ENCODE measurements at places on chromosomes 6 and 20. TPM values are rescaled to one million over a fixed set of nuclear protein-coding genes. Genes with fewer than 3 reads are reported as not detected.

The TAGAP gene
- not detected for total RNA-seq

The PLCB1 gene
- total RNA-seq = 13.7 TPM

The PROKR2 gene
- total RNA-seq = not detected

The RBPJL gene
- total RNA-seq = not detected

The CDSN gene
- not detected for total RNA-seq

The SASH1 gene
- 88.3 TPM for total RNA-seq

The SLPI gene
- not detected for total RNA-seq

The C6orf141 gene
- not detected for total RNA-seq

The ESR1 gene
- total RNA-seq = 0.03 TPM

The ZNF512B gene
- total RNA-seq = 25.9 TPM

The MCHR2 gene
- not detected for total RNA-seq

- H3K27ac ChIP-seq = no peak overlapping the region
- H3K36me3 ChIP-seq = no peaks in the 10 kb centered on the region
- H3K4me3 ChIP-seq = no peak overlapping the region
- peaks cover 3% of the 10 kb centered on the region for H3K4me1 ChIP-seq
These were observed 27.5 kb upstream of the PBOV1 start for GRCh38 chr6:138245751-138246150.

DNA sequence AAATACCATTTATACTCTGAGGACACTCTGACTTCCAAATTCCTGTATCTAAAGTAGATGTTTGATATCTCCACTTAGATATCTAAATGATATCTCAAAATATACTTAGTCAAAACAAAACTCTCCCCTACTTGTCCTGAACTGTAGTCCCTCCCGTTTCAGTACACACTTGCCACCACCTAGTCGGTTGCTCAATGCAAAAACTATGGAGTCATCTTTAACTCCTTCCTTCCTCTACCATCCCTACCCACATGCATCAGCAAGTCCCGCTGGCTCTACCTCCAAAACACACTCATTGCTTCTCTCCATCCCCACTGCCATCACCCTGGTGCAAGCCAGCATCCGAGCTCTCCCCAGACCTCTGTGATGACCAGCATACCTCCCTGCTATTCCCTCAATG lies 13.2 kb downstream of the STX7 start:
- H3K27ac ChIP-seq = no peak overlapping the region
- H3K4me1 ChIP-seq = peaks cover 40% of the 10 kb centered on the region
- DNase-seq = no peak
- peaks cover 31% of the 10 kb centered on the region for H3K36me3 ChIP-seq
- peaks cover under 1% of the 10 kb centered on the region for H3K27me3 ChIP-seq

DNA sequence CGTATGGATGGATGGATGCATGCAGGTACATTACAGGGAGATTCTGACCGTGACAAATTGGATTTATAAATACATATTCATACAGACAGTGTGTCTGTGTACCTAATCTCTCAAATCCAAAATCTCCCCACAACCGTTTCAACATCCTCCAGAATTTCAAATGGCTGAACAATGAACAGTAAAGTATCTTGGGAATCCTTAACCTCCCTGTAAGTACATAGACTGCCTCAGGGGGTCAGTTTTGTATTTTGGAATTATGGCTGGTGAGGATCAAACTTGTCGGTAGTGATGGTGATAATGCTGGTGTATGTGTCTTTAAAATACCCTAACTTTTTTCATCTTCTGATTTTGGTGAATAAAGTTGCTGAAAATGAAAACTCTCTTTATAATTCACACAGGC lies 246.2 kb downstream of the FOXC1 start:
- H3K4me1 ChIP-seq = peaks cover 7% of the 10 kb centered on the region
- H3K27me3 ChIP-seq = no peaks in the 10 kb centered on the region
- H3K4me3 ChIP-seq = no peak overlapping the region
- no peak overlapping the region for H3K27ac ChIP-seq
- H3K36me3 ChIP-seq = no peaks in the 10 kb centered on the region
- no peak for DNase-seq

DNA sequence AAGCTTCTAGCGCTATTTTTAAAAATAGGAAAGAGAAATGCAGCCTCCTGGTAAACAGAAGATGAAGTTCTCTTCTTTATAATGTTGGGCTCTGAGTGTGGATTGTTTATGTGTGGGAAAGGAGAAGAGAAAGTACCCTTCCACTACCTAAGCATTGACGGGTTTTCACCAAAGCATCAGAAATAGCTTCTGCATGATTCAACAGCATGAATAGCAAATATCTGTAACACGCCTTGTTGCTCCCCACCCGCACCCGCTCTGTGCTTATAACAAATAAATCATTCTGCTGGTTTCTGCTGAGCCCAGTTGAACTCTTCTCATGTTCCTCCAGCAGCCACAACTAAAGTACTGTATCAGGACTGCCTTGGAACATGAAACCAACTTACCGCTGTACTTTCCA lies 20.7 kb downstream of the TXLNB start:
- no peaks in the 10 kb centered on the region for H3K4me1 ChIP-seq
- H3K27me3 ChIP-seq = peaks cover 5% of the 10 kb centered on the region
- H3K27ac ChIP-seq = no peak overlapping the region
- no peak overlapping the region for H3K4me3 ChIP-seq
- no peak for DNase-seq

DNA sequence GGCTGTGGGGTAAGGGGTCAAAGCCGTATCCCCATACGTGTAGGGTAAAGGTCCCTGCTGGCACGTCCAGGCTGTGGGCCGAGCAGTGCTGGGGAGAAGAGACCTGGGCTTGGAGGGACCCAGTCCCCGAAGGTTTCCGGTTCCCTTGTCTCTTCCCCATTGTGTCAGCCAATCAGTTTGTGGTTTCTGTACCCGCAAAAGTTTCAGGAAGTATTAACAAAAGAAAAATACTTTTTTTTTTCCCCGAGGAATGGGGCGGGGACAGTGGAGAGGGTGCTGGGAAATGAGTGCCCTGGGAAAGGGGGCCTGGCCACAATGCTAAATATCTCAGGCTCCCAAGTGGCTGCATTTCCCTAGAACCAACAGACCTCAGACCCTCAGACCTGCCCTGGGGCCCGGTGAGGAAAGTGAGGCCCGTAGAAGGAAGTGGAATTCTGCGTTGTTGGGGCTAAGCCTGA lies 15.2 kb upstream of the AMD1 start:
- no peak overlapping the region for H3K4me3 ChIP-seq
- H3K4me1 ChIP-seq = peaks cover 6% of the 10 kb centered on the region
- H3K27me3 ChIP-seq = no peaks in the 10 kb centered on the region
- no peaks in the 10 kb centered on the region for H3K36me3 ChIP-seq

DNA sequence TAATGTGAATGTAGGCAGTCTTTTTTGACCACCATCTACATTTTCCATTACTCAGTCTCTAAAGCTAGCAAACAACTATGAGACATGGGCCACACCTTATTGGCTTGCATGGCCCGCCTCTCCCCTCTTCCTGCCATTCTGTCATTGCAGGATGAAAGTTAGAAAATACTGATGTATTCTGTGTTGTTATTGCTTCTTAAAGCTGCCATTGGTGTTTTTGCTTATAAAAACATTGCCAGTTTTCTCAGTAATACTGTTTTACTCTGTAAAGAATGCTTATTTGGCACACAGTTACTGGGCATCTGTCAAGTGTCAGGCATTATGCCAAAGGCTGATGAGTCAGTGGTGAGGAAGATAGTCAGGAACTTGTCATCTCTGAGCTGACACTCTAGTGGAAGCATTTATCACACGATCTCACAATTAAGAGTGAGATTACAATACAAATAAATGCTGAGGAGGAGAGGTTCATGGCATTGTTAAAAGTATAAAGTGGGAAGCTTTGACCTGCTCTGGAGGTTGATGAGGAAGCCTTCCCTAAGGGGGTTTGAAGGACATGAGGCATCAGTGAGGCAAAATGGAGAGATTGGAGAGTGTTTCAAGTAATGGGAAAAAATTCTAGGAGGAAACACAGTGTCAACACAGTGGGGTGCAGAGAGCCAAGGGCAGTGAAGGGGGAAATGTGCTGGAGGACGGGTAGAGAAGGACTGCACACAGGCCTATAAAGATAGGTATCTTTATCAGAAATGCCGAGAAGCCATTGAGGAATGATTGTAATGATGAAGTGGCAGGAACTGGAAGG lies 14.7 kb downstream of the KLHL32 start:
- DNase-seq = peak; percentile 76
- no peaks in the 10 kb centered on the region for H3K36me3 ChIP-seq
- peaks cover 15% of the 10 kb centered on the region for H3K27me3 ChIP-seq
- H3K4me1 ChIP-seq = peaks cover 24% of the 10 kb centered on the region

DNA sequence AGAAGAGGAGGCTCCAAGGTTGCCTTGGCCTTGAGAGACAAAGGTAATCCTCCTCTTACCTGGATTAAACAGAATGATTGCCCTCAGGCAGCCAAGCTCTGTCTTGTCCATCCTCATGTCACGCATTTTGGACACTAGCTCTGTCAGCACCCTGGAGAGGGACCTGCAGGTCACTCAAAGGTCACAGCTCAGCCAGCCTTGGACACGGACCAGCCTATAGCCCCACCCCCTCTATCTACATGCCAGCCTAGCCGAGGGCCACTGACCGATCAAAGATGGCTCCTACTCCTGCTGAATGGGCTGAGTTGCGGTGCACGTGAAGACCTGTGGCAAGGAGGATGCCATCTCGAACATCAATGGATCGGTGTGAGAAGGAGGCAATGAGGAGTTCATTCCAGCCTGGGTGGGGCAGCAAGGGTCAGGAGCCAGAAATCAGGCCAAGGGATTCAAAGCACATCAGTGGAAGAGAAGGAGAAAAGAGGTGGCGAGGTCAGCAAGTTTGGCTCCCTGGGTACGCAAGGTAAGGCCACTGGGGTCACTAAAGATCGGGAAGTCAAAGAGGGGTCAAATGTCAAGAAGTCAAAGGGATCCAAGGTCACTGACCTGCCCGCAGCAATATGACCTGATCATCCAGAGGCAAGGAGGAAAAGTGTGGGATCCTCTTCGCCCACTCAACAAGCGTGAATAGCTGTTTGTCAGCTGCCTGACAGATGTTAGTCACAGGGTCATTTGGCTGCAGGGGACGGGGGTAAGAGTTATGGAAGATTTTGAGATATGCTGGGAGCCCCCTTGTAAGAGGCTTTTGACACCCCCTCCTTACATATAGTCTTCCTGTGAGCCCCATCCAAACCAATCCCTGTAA lies 3.3 kb upstream of the COL11A2 start:
- H3K4me3 ChIP-seq = no peak overlapping the region
- H3K36me3 ChIP-seq = peaks cover 29% of the 10 kb centered on the region
- no peak for DNase-seq
- H3K27ac ChIP-seq = no peak overlapping the region

DNA sequence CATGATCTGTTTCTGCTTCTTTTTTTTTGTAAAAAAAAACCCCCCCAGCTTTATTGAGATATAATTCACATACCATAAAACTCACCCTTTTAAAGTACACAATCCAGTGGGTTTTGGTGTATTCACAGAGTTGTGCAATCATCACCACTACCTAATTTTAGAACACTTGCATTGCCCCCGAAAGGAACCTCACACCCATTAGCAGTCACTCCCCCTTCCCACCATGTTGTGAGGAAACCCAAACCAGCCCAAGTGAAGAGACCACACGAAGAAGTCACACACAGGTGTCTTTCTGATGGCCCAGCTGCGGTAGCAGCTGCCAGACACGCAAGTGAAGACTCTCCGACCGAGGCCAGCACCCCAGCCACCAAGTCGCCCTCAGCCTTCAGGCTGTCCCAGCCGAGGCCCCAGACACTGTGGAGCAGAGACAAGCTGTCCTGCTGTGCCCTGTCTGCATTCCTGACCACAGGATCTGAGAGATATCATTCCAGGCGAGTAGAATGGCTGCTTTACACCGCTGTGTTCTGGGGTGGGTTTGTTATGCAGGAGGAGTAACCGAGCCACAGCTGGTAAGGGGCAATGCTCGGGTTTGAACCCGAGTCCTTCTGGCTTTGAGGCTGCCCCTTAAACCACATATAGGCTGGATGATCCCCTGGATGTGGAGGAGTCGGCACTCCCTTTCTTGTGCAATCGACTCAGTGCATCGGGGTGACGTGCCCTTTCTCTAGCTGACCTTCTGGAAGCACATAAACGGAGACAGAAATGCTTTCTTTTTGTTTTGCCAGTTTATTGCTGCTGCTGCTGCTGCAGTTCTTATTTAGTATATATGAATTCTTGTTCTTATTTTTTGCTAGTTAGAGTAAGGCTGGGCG lies 59.1 kb upstream of the PTPN1 start:
- no peak for DNase-seq
- peaks cover 36% of the 10 kb centered on the region for H3K4me1 ChIP-seq
- no peaks in the 10 kb centered on the region for H3K27me3 ChIP-seq
- H3K4me3 ChIP-seq = peak overlapping the region; percentile 59
- H3K27ac ChIP-seq = peak overlapping the region; percentile 36

GRCh38 chr20:44454306-44454963 lies 21.2 kb upstream of the TTPAL start:
- H3K36me3 ChIP-seq = no peaks in the 10 kb centered on the region
- no peak for DNase-seq
- no peak overlapping the region for H3K27ac ChIP-seq

- no peak overlapping the region for H3K27ac ChIP-seq
- peaks cover 31% of the 10 kb centered on the region for H3K27me3 ChIP-seq
- no peak overlapping the region for H3K4me3 ChIP-seq
- H3K4me1 ChIP-seq = no peaks in the 10 kb centered on the region
- no peak for DNase-seq
These were observed 67.9 kb upstream of the GATA5 start for GRCh38 chr20:62543470-62544302.

DNA sequence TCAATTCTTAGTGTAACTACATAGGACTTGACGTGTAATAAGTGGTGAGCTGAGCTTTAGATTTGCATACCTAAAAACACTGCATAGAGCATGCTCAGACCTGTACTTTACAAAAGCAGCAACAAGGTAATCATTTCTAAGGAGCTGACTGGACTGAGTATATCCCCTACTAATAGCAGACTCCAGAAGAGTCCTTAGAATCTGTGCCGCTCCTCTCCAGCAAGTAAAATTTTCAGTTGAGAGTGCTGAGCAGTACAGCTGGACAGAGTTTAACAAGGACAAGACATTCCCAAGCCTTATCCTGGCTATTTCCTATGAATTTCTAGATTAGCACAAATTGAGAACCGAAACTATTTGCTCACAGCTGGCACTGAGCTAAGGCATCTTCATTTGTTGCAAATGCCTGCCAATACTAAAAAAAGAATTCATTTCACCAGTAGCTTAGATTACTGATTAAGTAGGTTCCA lies 26.1 kb upstream of the KLHL31 start:
- no peak overlapping the region for H3K27ac ChIP-seq
- no peaks in the 10 kb centered on the region for H3K36me3 ChIP-seq
- H3K4me3 ChIP-seq = no peak overlapping the region

Data from HFFc6 (cell line).